Stimulated activated CD4-positive, alpha-beta T cell treated with anti-CD3 and anti-CD28 coated beads, Interleukin-1b, Interleukin-23, amount 100 ng/mL, for 48 hours (primary cell): ENCODE measurements at places on chromosomes 7 and 10.

DNA sequence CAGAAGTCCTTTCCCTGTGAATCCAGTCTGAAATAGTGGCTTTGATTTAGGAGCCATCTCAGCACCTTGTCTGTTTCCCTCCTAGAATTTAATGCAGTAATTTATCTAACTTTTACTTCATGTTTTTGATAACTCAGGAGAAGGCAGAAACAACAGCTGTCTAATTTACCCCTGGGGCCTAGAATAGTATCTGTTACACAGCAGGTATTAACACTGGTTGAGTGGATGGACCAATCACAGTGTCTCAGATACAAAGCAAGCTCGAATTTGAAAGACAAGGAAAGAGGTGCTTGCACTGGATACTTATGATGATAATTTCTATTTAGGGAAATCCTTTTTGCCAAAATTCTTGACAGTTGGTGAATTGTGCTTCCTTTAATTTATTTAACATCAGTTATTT, 23.4 kb downstream of the CHRM2 start:
- DNase-seq: no peak

DNA sequence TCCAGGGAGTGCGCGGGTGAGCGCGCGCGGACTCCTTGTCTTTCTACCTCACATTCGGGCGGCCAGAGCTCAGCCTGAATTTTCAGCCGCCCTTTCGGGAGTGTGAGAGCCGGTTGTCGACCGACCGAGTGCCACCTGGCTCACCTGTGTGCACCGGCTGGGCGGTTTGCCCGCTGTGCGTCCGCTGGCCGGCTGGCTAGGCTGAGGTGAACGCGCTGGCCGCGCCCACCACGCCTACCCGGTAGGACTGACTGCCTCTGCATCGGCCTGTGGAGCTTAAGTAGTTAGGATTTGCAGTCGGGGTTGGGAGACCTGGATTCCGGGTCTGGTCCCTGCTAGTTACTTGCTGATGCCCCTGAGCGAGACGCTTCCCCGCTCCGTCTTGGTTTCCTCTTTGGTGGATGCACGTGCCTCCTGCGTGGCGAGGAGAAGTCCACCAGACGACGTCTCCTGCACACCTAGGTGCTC, 553 bp downstream of the TSPAN15 start:
- no peak for DNase-seq

GRCh38 chr10:69391158-69391557, 25.6 kb downstream of the TACR2 start:
- no peak for DNase-seq

DNA sequence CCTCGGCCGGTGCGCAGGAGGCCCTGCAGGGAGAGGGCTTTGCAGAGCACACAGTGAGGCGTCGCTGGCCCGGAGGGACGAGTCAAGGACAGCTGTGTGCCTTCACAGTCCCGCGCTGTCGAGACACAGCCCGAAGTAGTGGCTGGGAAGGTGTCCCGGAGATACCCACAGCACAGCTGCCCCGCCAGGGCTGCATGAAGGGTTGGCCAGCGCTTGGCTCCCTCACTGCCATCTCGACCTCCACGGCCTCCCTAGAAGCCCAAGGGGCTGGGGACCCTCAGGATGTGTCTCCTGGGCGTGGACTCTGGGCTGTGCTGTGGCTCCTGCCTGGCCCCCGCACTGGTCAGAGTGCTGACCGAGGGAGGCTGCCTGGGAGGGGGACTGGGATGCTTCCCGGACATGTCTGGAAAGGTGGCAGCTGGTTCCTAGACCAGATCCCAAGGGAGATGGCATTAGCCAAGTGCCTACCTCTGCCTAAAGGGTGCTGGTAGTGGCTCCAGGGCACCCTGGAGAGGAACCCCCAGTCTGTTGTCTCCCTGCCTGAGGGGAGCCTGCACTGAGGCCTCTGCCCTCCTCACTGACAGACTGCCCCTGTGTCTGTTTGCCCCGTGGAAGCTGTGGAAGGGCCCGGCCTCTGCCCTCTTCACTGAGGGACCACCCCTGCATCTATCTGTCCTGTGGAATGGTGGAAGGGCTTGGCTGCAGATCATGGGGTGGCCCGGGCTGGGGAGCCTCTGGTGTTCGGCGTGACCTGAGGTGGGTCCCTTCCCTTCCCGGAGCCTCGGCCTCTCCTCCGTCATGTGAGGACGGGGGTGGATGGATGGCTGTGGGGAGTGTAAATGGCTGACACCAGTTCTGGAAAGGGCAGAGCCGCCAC, 5.8 kb downstream of the ELFN1 start:
- no peak for DNase-seq

DNA sequence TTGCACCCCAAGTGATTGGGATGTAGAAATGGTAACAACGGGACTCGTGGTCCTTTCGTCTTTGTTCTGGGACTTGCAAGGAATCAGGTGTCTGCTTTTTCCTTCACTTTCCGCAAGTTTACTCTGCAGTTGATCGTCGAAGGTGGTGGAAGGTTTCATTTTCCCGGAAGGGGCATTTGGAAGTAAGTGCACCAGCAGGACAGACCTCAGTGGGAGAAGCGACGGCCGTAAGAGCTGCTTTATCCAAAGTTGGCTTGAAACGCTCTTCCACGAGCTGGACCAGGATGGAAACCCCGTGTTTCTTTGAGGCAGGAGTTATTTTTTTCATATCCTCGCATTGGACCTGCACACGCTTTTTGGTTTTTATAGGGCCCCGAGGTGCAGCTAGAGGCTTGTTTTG, 1.2 kb downstream of the BRI3 start:
- DNase-seq: no peak

GRCh38 chr10:46553238-46554049, 3.0 kb downstream of the GPRIN2 start:
- no peak for DNase-seq

GRCh38 chr7:64744680-64745079, 49.5 kb upstream of the ZNF138 start:
- DNase-seq: no peak

DNA sequence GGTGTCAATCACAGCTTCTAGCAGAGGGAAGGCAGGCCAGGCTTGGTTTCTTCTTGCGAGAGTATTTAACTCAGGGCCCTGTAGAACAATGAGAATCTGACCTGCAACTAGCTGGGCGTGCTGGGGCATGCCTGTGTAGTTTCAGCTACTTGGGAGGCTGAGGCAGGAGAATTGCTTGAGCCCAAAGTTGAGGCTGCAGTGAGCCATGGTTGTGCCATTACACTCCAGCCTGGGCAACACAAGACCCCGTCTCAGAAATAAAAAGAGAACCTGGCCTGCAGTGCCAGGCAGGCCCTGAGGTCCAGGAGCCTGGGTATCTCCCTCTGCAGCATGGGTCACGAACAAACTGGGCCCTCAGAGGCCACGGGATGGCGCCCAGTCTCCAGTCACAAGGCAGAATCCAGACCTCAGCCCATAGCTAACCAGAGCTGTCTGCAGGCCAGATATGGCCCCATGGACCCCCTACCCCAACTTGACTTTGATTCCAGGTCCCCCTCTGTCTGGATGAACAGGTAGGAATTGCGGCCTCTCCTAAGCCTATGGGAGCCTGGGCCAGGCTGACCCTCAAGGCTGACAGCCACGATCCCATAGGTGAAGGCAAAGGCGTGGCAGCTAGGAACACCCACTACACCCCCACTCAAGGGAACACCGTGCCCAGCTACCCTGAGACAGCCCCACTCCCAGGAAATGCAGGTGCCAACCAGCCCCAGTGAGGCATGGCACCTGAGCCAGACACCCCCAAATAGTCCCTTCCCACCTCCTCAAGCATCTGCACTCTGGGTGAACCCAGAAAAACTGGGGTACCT, 102.7 kb upstream of the TNRC18 start:
- DNase-seq: no peak

GRCh38 chr7:30244340-30244739, 40.1 kb upstream of the ZNRF2 start:
- no peak for DNase-seq

DNA sequence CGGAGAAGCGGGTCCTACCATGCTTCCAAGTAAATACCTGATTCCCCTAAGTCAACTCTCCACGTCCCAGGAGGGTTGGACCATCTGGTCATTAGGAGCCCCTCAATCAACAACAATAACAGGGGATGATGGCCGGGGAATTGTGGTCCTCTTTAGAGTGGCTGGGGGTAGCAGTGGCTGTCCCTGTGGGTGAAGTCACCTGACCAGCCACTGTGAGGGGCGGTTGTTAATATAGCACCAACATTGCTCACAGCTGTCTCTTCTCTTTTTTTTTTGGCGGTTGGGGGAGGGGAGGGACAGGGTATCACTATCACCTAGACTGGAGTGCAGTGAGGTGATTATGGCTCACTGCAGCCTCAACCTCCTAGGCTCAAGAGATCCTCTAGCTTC, 67.9 kb downstream of the SPDYE5 start:
- DNase-seq: no peak

- no peak for DNase-seq
Observed at GRCh38 chr10:128776673-128777252, 650.5 kb upstream of the MKI67 start.

GRCh38 chr7:6271060-6271658, 1.3 kb downstream of the CYTH3 start:
- peak; percentile 6 for DNase-seq

DNA sequence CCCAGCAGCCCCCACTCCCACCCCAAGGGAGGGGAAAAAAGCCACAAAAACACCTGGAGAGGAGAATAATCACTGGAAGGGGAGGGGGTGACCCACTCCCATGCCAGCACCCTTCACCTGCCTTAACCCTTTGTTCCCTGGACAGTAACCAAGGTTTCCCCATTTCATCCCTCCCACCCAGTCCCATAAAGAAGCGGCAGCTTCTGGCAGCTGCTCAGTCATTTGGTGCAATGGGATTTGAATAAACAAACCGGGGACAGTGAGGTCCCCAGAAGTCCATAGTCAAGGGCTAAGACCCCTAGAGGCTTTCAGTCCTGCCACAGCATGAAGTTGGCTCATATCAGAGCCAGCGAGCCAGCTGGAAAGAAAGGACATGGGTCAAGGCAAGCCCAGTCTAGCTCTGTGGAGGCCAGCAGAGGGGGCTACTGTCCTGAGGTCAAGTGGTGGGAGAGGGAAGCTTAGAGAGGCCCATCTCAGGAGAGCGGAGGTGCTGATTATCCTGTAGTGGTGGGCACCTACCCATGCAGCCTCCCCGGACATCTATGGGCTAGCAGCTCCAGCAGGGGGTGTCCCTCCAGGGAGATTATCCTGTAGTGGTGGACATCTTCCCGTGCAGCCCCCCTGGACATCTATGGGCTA, 58.9 kb upstream of the LBX1 start:
- DNase-seq: no peak

GRCh38 chr10:29751684-29752083, 116.9 kb upstream of the SVIL start:
- no peak for DNase-seq

DNA sequence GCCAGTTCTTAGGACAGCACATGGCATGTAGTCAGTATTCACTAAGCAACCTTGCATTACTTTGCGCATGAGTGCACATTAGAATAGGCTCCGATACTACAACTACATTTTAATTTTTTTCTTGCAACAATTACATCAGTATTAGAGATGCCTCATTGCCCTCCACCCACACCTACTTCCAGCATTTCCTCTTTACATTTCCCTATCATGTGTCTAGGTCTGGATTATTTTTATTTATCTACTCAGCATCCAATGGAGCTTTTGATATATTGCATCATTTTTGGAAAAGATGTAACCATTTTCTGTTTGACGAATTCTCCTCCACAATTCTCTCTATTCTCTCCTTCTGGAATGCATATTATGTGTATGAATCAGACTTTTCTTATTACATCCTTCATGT, 258.2 kb upstream of the GLI3 start:
- no peak for DNase-seq

- DNase-seq: no peak
Observed at GRCh38 chr10:102283488-102283887, 38.2 kb downstream of the GBF1 start.

GRCh38 chr7:71682181-71682580, 550.2 kb downstream of the GALNT17 start:
- DNase-seq: no peak

DNA sequence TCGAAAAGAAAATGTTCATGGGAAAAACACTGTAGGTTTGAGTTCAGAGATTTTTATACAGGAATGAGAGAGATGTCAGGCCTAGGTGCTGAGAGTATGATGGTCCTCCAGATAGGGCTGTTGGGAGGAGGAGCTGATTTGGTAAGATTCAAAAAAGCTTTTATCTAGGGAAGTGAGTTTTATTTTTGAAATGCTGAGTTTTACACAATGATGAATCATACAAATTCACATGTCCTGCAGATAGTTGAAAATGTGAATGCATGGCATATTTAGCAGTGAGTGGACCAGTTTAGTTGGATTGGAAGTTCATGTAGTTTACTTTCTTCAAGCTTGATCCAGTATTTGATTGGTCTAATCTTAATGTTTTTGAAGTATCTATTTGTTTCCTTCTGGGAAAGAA, 154.8 kb downstream of the LRRC4 start:
- no peak for DNase-seq

GRCh38 chr10:131847241-131847783, 53.5 kb upstream of the PPP2R2D start:
- DNase-seq: no peak

DNA sequence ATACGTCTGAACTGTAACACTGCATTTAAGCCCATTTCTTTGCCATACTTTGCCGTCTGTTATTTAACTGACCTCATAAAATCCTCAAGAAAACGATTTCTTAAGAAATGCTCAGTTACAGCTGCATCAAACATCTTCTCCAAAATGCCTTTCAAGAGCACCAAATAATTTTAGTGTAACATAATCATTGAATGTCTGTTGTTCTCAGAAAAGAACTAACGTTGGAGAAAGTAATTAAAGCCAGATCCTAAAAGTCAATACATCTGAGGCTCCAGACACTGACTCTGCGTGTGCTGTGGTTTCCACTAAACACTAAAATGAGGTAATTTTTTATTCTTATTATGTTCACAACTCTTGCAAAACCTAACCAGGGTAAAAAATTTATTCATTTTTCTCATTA, 63.7 kb upstream of the LRRC17 start:
- DNase-seq: no peak

DNA sequence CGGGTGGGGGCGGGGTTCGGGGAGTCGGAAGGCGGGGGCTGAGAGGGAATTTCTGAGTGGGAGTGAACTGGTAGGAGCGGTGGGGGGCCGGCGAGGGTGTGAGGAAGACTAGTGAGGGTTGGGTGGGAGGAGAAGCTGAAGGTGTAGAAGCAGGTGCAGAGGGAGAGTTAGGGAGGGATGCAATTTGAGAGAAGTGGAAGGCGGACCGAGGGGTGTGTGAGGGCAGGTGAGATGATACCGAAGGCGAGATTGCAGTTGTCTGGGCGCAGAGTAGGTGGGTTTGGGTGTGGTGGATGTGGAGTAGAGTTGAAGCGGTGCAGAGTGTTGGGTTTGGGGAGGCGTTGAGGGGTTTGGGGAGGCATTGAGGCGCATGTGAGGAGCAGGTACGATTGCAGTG, 643 bp downstream of the KAT6B start:
- no peak for DNase-seq

GRCh38 chr7:43155636-43156035, 43.2 kb downstream of the HECW1 start:
- DNase-seq: no peak

DNA sequence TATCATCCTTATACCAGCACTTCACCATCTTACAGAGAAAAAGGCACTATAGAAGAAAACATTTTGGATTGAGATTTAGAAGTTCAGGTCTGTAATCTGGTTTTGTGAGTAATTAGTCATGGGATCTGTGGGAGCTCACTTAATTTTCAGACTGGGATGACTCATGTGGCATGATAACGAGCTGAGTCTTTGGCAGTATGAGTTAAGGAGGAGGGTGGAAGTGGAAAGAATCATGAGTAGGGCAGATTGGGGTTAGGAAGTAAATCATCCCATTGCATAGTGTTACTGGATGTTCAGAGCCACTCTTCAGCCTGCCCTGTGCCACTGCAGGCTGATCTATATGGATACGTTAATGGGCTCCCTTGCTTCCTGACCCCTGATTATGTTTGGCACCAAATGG, 64.9 kb downstream of the ZNF92 start:
- DNase-seq: no peak
